ENCODE measurements at places on chromosomes 1 and 21. TPM values are rescaled to one million over a fixed set of nuclear protein-coding genes. Genes with fewer than 3 reads are reported as not detected.

THEM5 gene
- total RNA-seq, result not detected

FAM43B gene
- not detected for total RNA-seq

NPHS2 gene
- not detected for total RNA-seq

CFH gene
- total RNA-seq, result 72.8 TPM

SIPA1L2 gene
- 22.6 TPM for total RNA-seq

PLPPR4 gene
- not detected for total RNA-seq

GBP7 gene
- total RNA-seq, result not detected

RAB7B gene
- total RNA-seq, result 0.15 TPM

ANKRD65 gene
- total RNA-seq, result under 0.01 TPM

AMY2A gene
- total RNA-seq, result not detected

FYB2 gene
- total RNA-seq, result not detected

LDLRAD1 gene
- not detected for total RNA-seq

MAP1LC3C gene
- under 0.01 TPM for total RNA-seq

SMAP2 gene
- total RNA-seq, result 7.1 TPM

PDZK1 gene
- not detected for total RNA-seq

KCND3 gene
- total RNA-seq, result not detected

TMEM54 gene
- total RNA-seq, result 29.6 TPM

GNAT2 gene
- not detected for total RNA-seq

VANGL2 gene
- not detected for total RNA-seq

HMCN1 gene
- 8.7 TPM for total RNA-seq

FCER1G gene
- not detected for total RNA-seq

OLIG2 gene
- not detected for total RNA-seq

OR2W3 gene
- total RNA-seq, result not detected

PPM1J gene
- 1.3 TPM for total RNA-seq

CDA gene
- 0.65 TPM for total RNA-seq

AGMAT gene
- total RNA-seq, result 2.3 TPM

RXRG gene
- total RNA-seq, result not detected

KRTAP7-1 gene
- not detected for total RNA-seq

AMPD1 gene
- total RNA-seq, result not detected

RPTN gene
- total RNA-seq, result not detected

CELA2A gene
- not detected for total RNA-seq

PRPF38B gene
- 15.8 TPM for total RNA-seq

FALEC gene
- not detected for total RNA-seq

SYT6 gene
- total RNA-seq, result not detected

GNG4 gene
- total RNA-seq, result not detected

TEKT2 gene
- 0.15 TPM for total RNA-seq

WASF2 gene
- 21.1 TPM for total RNA-seq

SORT1 gene
- 15.3 TPM for total RNA-seq

ADORA1 gene
- 0.32 TPM for total RNA-seq

TRNP1 gene
- total RNA-seq, result 7.5 TPM

OXCT2 gene
- total RNA-seq, result 1.8 TPM

NUP210L gene
- not detected for total RNA-seq

AKR7A3 gene
- total RNA-seq, result 0.30 TPM

HCRTR1 gene
- total RNA-seq, result under 0.01 TPM

ABCA4 gene
- 4.2 TPM for total RNA-seq

PRDX1 gene
- 929 TPM for total RNA-seq

FAM72B gene
- total RNA-seq, result 4.0 TPM

ADAMTS1 gene
- 26.0 TPM for total RNA-seq

CELF3 gene
- not detected for total RNA-seq

POGK gene
- 22.1 TPM for total RNA-seq

LDLRAD2 gene
- total RNA-seq, result not detected

OR10K1 gene
- total RNA-seq, result not detected

CDK18 gene
- 0.46 TPM for total RNA-seq

GPR52 gene
- total RNA-seq, result 0.61 TPM
